Activated naive CD4-positive, alpha-beta T cell (primary cell): ENCODE measurements at places on chromosomes 5 and 9.

- DNase-seq, result no peak
These were observed 16.7 kb upstream of the SLCO4C1 start for GRCh38 chr5:102312586-102313370.

- no peak for DNase-seq
These were observed 11.7 kb upstream of the EXOSC2 start for GRCh38 chr9:130681769-130682420.

DNA sequence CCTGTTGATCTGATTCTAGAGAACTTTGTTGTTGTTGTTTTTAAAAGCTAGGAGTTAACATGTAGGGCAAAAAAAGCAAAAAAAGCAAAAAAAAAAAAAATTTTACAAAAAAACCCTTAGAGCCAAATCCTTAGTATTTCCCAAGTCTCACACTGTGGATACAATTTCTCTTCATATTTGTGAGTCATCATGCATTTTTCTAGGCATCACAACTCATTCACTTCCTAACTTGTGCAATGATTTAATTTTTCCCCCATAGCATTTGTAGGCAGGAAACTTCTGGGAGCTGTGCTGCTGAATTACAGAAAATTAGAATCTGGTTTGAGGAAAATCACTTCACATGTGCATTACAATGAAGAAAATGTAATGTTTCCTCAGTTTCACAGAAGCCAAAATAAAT is 91.9 kb downstream of the MARCHF3 start:
- DNase-seq, result no peak

DNA sequence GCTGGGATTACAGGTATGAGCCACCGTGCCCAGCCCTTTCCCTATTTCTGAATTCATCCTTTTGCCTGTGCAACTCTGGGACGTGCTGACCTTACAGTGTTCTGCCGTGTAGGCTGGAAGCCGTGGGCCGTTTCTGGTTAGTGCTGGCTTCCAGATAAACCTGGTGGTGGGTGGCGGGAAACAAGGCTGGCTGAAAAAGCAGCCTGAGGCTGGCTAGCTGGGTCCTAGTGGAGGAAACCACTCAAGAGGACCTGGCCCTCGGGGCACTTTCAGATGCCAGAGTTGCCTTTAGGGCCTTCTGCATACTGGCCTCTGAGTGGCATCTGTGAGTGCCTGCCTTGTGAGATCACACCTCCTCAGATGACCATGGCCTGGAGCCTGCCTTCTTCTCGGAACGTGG is 26.9 kb downstream of the GALNT12 start:
- DNase-seq, result no peak

DNA sequence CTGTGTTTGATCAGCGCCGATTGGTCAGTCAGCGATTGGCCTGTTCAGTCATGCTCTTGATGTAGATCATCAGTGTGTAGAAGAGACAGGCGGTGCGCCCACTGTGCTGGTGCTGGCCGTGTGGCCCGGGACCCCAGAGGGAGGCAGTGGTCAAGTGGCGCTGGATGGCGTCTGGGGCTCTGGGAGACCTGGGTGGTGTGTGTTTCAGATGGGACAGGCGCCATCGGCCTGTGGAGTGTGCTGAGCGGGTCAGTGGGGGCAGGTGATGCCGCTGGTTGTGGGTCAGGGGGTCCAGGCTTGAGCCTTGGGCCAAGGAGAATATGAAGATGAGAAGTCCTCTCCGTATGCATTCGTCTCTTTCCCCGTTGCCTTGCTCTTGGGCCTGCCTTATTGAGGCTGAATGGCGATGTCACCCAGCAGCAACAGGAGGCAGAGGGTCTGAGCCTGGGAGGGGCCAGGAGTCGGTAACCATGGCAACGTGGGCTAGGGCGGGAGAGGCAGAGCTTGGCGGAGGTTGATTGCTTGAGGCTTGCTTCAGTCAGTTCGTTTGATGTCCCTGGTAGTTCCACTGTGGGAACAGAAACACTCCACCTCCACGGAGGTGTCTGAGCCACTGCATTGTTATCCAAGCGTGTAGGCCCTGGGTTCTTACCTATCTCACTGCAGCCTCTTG is 117.8 kb upstream of the CACNA1B start:
- no peak for DNase-seq

GRCh38 chr5:148904440-148904839 is 78.0 kb downstream of the ADRB2 start:
- DNase-seq, result no peak

DNA sequence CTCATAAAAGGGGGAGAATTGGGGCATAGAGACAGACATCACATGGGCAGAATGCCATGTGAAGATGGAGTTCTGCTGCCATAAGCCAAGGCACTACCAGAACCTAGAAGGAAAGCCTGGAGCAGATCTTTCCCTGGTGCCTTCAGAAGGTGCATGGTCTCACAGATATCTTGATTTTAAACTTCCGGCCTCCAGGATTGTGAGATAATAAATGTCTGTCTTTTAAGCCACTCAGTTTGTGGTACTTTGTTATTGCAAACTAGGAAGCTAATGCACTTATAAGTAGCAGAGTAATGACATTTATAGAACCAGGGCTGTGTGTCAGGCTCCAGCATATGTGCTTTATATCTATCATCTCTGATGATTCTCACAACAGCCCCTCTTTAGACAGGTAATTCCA is 130.4 kb downstream of the ASTN2 start:
- no peak for DNase-seq

DNA sequence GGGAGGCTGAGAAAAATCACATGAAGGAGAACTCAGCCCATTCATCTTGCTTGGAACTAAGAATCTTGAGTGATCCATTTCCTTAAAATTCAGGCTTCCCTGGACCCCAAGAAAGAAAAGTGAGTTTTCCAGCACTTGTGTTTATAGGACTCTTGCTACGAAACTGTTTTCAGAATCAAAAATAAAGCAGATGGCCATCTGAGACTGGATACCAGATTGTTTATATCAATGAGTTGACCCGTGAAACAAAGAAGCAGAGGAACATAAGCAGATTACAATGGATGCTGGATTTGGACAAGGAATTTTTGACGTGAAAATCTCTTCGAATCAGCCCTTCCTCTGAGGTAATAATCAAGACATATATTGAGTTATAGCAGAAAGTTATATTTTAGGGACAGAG is 223.2 kb downstream of the SYK start:
- DNase-seq, result no peak

GRCh38 chr5:66629446-66629845 is 33.3 kb downstream of the MAST4 start:
- no peak for DNase-seq

DNA sequence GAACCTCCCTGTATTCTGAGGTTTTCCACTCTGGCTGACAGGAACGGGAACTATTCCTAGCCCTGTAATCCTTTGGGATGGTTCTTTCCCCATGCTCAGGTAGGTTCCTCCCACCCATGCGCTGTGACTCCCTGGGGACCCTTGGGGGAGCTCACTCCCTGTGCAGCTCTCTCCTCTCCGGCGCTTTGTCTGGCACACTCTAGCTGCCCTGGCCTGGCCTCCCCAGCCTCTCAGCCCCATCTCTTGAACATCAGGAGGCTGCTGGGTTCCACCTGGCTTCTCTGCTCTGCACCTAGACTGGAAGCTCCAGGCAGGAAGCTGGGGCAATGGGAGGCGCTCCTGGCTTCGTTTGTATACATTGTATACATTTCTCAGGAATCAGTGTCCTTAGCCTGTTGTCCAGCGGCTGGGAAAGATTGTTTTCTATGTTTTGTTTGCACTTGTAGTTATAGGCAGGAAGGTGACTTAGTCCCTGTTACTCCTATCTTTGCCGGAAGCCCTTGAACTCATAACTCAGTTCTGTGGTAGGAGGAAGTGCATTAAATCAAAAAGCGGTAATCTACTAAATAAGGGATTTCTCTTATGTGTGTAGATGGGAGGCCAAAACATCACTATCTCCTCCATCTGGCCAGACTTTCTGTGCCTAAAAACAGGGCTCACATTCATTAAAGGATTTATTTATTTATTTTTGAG is 20.4 kb downstream of the SLC25A25 start:
- no peak for DNase-seq

DNA sequence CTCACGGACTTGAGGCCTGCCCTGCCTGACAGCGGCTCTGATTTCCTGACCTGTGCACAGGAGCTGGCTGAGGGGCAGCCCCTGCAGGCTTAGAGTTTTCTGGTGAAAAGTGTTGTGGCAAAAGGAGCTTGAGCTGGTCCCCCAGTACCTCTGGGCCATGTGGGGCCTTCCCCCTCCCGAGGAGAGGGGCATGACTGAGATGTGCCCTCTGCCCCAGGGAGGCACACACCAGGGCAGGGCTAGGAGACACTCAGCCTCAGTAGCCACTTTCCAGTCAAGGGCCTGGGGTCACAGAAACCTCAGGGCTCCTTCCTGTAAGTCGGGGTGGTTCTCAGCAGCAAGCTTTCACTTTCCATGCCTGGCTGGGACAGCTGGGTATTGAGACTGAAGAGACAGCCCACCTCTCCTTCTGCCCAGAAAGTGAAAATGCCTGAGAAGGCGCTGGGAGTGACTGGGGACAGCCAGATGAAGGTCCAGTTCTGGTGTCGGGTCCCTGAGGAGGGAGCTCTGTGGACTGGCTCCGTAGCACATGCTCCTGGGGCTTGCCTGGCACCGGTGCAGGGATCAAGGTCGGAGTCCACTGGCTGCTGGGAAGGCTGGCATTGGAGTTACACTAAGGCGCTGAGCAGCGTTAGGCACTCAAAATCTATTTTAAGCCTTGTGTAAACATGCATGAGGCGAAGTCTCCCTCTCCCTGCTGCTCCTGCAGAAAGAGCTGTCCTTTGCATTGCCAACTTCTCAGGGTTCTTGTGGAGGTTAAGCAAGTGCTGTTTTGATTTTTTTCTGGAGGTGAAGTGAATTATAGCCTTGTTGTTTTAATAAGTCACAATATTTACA is 394.9 kb downstream of the GADD45G start:
- DNase-seq, result no peak

DNA sequence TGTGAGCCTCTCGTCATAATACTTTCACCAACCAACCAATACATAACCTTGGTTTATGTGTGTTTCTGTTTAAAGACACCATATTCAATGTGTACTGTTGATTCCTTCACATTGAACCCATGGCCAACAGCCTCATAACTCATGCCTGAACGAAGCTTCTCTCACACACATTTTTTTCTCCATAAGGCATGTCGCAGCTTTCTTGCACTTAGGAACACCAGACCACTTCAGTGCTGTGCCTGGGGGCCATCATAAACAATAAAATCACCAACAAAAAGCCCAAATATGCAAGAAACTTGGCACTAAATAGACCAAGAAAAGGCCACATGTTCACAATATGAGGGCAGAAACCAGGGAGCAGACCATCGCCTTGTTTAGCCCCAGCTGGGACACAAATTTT is 192.2 kb downstream of the ROR2 start:
- no peak for DNase-seq

- DNase-seq, result no peak
These were observed 55.8 kb downstream of the FOXD1 start for GRCh38 chr5:73392775-73393174.

DNA sequence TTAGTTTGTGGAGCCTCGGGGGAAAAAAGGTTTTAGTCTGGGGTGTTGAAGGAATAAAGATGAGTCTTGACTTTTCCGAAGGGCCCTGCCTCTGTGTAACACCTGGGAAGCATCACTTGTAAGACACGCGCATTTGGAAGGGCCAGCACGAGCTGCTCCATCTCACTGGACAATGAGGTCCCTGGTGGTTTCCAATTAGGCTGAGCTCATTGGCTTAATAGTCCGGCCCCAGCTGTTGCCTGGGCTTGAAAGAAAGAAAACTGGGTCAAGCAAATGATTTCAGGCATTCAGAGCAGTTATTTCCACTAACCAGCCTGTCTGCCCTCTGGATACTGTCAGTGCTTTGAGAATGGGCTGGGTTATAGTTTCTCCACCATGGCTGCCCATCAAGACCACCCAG is 64.5 kb downstream of the NSUN2 start:
- no peak for DNase-seq

GRCh38 chr5:72351376-72351775 is 31.2 kb downstream of the PTCD2 start:
- no peak for DNase-seq

DNA sequence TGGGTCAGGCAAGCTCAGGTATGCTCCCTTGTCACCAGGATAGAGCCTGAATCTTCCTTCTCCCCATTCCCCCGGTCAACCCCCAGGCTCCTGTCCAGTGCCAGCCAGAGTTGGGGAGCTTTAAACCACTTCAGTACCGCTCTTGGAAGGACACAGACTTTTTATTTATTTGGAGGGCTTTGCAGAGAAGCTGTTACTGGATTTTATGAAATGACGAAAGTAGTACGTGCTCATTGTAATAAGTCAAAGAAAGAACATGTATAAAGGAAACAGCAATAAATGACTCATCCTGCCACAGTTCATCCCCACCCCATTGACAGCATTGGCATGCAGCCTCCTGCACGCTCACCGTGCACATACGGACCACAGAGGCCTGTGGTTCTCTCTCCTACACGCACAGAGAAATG is 230.3 kb downstream of the AUH start:
- no peak for DNase-seq

DNA sequence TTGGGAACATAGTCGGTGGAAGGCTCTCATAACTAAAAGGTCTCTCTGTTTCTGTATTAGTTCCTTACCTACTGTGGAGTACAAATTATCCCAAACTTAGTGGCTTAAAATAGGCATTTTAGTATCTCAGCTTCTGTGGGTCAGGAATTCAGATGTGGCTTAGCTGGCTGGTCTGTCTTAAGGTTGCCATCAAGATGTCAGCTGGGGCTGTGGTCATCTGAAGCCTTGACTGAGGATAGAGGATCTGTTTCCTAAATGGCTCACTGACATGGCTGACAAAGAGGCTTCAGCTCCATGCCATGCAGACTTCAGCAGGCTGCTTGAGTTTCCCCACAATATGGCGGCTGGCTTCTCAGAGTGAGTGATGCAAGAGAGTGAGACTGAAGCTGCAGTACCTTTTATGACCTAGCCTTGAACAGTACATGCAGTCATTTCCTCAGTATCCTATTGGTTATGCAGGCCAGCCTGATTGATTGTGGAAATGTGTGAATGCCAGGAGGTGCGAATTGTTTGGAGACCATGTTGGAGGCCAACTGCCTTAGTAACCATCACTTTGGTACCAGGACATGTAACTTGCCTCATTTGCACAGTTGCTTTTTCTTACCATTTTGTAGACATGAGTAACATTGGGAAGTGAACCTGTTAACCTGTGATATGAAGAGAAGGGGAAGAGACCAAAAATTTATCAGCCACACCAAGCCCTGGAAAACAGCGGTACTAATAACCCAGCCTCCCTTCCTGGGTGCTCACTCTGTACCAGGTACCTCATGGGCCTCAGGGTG is 152.8 kb upstream of the IER5L start:
- DNase-seq, result no peak

DNA sequence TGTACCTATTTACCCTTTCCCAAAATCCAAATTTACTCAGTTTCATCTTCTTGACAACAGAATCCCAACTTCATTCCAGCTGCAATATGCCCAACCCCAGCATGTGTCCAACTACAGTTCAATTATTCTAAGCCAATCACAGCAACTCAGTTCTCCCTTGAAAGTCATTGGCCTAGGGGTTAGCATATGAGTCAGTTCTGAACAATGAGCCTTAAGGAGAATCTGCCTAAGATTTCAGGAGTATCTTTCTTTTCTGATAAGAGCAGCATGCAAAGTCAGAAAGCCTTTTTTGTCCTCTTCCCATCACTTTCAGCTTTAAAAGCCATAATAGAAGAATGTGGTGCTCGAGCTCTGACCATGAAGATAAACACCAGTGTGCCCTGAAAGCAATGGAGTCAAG is 44.4 kb upstream of the RASGRF2 start:
- DNase-seq, result no peak
